ENCODE measurements at places on chromosomes 4 and X.

DNA sequence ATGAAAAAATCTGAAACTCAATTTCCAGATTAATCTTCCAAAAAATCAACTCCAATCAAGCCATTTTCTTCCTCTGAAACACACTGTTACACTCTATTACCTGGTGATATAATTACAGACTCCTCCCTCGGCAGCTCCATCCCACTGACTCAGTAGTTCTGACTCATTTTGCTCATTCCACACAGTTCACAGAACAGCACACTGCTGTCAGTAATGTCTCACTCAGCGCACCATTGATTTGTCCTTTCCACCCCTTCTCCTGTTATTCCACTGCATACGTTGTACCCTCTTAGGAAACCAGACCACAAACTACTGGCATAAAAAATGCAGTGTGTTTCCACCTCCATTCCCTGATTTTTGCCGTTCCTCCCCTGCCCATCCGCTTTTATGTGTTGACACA is 212.7 kb downstream of the SLIT2 start:
- no peak for DNase-seq

- DNase-seq, result no peak
These were observed 59.8 kb downstream of the ZNF711 start for GRCh38 chrX:85303544-85303943.

- no peak for DNase-seq
These were observed 201.6 kb downstream of the STIM2 start for GRCh38 chr4:27062256-27062655.

- no peak for DNase-seq
These were observed 123.8 kb upstream of the TEX13D start for GRCh38 chrX:124208660-124209059.

DNA sequence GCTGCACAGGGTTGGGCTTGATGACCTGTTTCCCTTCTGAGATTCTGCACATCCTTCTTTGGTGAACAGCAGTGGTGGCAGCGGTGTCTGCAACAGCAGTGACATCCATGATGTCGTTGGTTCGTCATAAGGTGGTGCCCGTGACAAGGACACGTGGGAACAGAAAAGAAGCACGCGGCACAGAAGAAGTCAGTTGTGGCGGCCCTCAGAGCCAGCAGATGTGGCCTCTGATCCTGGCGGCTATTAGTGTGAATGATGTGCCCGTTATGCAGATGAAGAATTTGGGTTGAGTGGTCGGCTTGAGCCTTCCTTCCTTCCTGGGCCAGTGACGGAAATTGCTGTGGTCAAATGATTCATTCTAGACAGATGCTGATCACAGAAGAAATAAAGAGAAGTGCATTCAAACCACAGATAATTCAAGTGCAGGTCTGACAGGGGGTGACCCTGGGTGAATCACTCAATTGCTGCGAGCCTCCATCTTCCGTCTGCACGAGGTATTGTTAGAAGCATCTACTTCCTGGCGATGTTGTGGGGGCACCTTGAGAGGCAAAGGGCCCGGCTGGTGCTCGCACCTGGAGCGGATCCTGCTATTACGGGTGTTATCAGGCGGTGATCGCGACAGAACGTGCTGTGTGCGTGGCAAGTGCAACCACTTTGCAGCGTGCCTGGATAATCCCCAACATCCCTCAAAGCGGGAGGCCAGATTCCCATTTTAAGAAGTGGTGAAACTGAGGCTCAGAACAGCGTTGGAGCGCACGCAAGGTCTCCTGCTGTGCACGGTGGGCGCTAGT is 215.2 kb upstream of the PSAPL1 start:
- DNase-seq, result no peak

DNA sequence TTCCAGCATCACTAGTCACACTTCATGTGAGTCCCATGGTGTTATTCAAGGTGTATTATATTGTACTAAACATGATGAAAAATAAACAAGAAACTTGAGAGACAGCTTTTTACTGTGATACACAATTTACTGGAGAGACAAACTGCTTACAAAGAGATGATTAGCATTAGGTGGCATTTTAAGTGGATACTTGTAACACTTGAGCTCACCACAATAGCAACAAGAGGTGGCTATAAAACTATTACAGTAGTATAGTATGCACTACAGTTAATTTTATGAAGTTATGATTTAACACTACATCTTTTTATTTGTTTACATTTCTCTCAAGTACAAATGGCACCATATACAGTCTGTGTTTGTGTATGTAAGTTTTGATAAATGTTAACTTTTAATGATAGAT is 246.6 kb downstream of the PARM1 start:
- DNase-seq, result no peak

DNA sequence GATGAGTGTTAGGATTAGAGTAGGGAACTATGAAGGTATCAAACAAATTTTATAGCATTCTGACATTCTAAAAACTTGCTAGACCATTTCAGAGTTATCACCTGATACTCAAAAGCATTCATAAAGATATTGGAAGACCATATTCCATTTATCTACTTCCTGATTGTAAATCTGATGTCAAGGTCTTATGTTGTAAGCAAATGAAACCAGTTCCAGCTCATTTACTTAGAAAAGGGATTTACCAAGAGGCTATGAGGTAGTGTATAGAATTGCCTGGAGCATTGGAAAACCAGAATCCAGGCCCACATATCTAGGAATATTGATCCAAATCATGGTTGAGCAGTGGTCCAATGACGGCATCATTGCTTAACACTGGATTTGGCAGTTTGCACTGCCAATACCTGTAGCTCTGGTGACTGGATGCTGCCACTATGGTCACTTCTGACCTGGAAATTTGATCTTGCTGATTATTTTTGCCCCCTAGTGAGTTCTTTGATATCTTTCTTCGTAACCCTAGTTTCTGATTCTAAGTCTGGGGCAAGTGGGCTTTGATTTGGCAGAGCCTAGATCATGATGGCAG is 25.4 kb downstream of the ARFIP1 start:
- no peak for DNase-seq

GRCh38 chr4:81052119-81053068 is 21.9 kb downstream of the BMP3 start:
- DNase-seq, result peak; percentile 73

DNA sequence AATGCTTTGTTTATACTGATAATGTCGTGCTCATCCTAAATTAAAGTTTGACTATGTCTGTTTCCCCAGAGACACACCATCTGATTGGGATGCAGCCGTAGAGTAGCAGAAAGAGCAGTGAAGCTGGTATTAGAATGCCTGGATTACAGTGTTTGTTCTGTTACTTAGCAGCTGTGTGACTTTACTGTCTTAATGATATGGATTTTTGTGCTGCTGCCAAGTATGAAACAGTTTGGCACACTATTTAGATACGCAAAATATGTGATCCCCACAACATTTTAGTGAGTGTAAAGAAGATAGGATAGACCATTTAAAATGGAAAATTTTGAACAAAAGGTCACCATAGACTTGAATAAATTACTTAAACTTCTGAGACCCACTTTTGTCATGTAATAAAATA is 1.2 kb upstream of the CHIC1 start:
- no peak for DNase-seq

DNA sequence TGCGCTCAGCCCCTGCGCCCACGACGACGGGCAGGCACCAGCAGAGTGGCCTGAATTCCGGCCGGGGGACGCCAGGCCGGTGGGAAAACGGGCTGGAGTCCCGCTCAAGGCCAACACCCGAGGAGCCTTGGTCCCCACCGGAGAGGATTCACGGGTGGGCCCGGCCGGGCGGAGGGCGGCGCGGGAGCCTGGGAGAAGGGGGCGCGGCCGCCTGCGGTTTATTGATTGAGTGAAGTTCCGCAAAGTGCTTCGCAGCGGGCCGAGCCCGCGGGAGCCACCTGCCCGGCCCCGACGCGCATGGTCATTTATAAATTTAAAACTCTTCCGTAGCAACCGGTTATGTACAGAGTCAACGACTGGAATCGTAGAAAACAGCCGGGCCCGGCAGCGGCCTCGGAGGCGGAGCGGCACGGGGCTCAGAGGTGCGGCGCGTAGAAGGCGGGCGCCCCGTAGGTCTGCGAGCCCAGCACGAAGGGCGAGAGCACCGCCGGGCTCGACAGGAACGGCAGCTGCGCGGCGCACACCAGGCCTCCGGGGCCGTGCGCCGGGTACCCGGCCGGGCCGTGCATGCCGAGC is 3.6 kb downstream of the NKX1-1 start:
- no peak for DNase-seq

DNA sequence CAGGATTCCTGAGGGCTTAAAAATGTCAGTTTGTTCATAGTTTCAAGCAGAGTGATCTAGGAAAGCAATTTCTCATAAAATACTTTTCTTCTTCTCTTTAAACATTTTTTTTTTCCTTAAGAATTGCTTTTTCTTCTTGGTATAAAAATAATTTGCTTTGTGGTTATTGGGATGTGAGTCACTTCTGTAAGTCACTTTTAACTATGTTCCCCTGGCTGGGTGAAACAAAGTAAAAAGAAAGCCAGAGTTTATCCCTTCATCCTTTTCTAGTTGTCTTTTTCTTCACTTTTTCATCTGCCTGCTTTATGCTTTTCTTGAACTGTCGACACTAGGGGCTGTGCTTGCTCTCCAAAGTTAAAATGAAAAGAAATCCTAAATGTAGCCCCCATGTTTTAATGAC is 33.5 kb downstream of the ARSJ start:
- no peak for DNase-seq

DNA sequence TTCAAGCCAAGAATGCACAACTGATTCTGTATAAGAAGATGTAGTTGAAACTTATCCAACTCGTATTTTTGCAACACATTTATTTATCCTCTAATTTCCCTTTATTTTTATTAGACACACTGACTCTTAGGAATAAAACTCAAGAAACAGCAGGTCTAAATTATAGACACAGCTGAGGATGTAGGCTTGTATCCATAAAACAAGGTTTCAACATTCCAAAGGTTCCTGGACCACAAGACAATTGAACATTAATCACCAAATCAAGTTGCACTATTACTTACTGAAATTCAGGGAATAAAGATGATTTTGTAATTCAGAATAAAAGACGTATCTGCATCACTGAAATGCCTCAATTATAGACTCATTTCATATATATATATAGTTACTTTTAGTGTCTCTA is 683.5 kb upstream of the GRIA3 start:
- no peak for DNase-seq

- no peak for DNase-seq
These were observed 14.2 kb downstream of the NSD2 start for GRCh38 chr4:1885414-1885813.

GRCh38 chr4:77454858-77455257 is 150.8 kb upstream of the CXCL13 start:
- no peak for DNase-seq

DNA sequence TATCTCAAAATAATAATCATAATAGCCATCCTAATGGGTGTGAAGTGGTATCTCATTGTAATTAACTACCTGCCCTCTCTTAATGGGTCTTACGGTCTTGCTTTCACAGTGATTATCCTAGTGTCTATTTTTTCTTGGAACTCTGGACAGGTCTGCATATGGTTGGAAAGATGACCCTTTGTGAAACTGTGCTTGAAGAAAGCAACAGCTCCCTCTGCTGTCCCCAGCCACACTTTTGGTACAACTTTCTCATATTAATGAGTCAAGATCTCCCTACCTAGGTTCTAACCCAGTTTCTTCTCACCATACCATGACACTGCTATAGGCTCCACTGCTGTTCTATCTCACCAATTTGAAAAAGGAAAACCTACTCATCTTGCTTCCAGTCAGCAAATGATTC is 2.4 kb downstream of the TFDP3 start:
- no peak for DNase-seq

DNA sequence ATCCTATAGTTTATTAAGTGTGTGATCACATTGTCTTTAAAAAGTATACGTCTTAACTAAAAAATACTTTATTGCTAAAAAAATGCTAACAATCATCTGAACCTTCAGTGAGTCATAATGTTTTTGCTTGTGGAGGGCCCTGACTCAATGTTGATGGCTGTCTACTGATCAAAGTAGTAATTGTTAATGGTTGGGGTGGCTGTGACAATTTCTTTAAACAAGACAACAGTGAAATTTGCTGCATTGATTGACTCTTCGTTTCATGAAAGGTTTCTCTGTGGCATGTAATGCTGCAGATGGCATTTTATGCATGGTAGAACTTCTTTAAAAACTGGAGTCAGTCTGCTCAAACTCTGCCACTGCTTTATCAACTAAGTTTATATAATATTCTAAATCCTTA is 101.4 kb upstream of the IL15 start:
- no peak for DNase-seq

DNA sequence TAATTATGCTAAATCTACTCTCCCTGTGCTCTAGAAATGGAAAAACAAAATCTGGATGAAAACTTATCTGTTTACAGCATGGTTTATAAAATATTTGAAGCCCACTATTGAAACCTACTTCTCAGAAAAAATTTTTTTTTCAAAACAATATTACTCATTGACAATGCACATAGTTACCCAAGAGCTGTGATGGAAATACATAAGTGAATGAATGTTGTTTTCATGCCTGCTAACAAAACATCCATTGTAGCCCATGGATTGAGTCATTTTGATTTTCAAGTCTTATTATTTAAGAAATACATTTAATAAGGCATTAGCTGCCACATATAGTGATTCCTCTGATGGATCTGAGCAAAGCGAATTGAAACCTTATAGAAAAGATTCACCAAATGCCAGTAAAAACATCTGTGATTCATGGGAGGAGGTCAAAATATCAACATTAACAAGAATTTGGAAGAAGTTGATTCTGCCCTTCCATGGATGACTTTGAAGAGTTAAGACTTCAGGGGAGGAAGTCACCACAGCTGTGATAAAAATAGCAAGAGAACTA is 144.7 kb upstream of the HHIP start:
- no peak for DNase-seq

GRCh38 chr4:16226816-16227461 is 668 bp upstream of the TAPT1 start:
- DNase-seq, result peak; percentile 75

DNA sequence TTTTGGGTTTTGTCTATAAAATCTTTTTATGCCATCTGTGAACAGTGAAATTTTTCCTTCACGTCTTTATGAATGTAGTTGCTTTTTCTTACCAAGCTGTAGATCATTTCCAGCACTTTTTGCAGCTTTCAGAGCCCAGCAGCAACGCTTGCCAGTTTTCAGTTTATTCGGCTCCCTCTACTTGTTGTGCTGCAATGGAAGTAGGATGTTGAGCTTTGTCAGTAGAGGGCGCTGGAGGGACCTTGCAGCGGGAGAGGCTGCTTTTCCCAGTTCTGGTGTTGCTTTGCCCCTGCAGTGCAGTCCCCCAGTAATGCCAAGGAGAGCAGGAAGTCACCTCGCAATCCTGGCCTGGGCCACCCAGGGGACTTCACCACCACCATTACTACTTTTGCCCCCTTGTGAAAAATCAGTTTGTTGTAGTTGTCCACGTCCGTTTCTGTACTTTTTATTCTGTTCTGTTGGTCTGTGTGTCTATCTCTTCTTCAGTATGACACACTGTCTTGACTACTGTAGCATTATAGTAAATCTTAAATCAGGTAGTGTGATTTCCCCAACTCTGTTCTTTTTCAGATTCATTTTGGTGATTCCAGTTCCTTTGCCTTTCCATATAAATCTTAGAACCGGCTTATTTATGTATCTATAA is 21.8 kb downstream of the CMC4 start:
- peak; percentile 57 for DNase-seq

DNA sequence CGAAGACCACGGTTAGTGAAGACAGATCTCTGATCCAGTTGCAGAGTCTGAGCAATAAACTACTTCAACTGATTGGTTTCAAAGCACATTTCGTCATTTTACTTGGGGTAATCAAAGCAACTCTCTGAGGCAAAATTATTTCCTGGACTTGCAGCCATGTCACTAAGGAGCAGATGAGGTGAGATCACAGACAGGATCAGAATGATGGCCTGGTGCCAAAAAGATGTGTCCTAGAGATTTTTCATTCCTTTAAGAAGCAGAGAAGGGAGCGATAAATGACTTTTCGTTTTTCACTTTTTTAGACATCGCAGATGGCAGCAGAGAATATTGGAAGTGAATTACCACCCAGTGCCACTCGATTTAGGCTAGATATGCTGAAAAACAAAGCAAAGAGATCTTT is 83.9 kb downstream of the PTTG2 start:
- DNase-seq, result no peak

All from left lobe of liver (tissue), 2 donors.